ENCODE measurements at places on chromosomes 2 and 18.

DNA sequence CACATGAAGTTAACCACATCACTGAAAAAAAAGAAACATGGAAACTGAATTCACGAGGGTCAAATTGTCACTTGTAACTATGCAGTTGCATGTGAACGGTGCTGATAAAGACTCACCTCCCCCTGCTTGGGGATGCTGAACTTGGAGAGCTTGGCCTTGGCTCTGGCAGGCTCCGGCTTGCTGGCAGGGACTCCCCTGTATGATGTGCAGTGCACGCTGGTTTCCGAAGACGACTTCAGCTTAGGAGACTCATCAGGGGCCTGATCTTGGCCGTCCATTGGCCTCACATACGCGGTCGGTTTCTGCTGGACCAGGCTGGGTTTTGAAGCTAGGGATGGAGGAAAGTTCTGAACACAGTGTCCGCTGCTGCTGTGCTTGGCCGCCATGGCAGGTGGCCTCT, 135.9 kb downstream of the AFF3 start:
- H3K27me3 ChIP-seq: no peaks in the 10 kb centered on the region
- H3K4me1 ChIP-seq: peaks cover 4% of the 10 kb centered on the region
- no peak overlapping the region for H3K27ac ChIP-seq
- no peak for DNase-seq
- no peak overlapping the region for H3K4me3 ChIP-seq

GRCh38 chr2:230812033-230812432, 52.7 kb upstream of the ITM2C start:
- H3K4me1 ChIP-seq: no peaks in the 10 kb centered on the region
- H3K4me3 ChIP-seq: no peak overlapping the region
- H3K27ac ChIP-seq: no peak overlapping the region
- DNase-seq: no peak

DNA sequence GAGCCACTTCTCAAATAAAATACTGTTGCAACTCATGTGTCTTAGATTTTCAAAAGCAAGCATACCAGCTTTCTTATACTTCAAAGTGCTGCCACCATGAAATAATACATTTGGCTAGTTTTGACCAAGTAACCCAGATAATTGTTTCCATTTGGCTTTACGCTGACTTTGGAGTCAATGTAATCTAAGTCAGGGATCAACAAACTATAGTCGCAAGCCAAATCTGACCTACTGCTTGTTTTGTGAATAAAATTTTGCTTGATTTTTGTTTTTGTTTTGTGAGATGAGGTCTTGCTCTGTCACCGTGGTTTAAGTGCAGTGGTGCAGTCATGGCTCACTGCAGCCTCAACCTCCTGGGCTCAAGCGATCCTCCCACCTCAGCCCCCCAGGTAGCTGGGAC, 65.0 kb downstream of the OXER1 start:
- no peaks in the 10 kb centered on the region for H3K4me1 ChIP-seq
- H3K4me3 ChIP-seq: no peak overlapping the region
- DNase-seq: no peak
- peaks cover 2% of the 10 kb centered on the region for H3K36me3 ChIP-seq

DNA sequence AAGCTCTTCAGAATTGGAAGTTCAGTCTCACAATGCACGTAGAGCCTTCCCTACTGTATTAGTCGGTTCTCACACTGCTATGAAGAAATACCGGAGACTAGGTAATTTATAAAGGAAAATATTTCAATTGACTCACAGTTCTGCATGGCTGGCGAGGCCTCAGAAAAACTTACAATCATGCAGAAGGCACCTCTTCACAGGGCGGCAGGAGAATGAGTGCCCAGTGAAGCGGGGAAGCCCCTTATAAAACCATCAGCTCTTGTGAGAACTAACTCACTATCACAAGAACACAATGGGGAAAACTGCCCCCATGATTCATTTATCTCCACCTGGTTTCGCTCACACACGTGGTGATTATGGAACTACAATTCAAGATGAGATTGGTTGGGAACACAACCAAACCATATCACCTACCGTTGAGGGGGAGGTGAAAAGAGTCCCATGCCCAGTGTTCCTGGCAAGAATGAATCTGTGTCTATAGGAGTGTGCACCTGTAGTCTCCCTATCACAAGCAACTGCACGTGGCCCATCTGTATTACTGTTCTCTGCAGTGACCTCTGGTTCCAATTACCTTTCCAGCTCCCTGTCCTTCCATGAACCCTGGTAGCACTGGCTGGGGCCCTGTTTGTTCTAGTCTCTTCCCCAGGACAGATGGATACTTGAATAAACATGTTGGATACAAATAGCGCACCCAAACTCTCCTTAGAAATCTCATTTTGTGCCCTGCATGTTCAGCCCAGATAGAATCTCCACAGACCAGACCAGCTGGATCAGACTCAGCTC, 44.4 kb upstream of the ATL2 start:
- no peak overlapping the region for H3K27ac ChIP-seq
- no peaks in the 10 kb centered on the region for H3K4me1 ChIP-seq
- peaks cover 2% of the 10 kb centered on the region for H3K27me3 ChIP-seq
- H3K4me3 ChIP-seq: no peak overlapping the region
